Right renal pelvis (tissue), 4 donors: ENCODE measurements at places on chromosomes 7 and 10. TPM values are rescaled to one million over a fixed set of nuclear protein-coding genes. Genes with fewer than 3 reads are reported as not detected.

DNA sequence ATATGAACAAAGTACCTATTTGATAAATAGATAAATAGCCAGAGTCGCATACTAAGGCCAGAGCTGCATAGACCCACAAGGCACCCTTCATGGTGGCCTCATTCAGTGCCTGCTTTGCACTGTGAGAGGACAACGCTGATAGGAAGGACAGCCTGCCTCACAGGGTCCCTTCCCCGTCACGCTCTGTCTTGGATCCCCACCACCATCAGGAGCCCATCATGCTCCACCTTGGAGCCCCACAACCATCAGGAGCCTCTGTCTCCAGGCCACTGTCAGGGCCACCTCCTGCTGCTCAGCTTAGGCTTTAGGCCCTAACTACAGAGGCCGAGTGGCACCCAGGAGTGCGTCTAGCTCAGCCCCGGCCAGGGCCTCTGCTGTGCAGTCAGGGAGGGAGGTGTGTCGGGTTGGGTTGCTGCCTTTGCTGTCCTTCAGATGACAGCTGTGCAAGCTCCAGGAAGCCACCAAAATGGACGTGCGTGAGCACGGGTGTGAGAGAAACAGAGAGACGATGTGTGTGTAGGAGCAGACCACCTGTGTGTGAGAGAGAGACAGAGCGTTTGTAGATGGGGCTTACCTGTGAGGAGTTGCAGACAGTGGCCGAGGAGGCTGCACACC is 516.9 kb downstream of the GLRX3 start:
- DNase-seq = no peak

The GARS1 gene
- 86.5 TPM for polyA plus RNA-seq

The HEPACAM2 gene
- polyA plus RNA-seq = 6.5 TPM

GRCh38 chr10:125928928-125929585 is 32.7 kb downstream of the FANK1 start:
- DNase-seq = no peak

The ZNF33A gene
- polyA plus RNA-seq = 51.8 TPM

DNA sequence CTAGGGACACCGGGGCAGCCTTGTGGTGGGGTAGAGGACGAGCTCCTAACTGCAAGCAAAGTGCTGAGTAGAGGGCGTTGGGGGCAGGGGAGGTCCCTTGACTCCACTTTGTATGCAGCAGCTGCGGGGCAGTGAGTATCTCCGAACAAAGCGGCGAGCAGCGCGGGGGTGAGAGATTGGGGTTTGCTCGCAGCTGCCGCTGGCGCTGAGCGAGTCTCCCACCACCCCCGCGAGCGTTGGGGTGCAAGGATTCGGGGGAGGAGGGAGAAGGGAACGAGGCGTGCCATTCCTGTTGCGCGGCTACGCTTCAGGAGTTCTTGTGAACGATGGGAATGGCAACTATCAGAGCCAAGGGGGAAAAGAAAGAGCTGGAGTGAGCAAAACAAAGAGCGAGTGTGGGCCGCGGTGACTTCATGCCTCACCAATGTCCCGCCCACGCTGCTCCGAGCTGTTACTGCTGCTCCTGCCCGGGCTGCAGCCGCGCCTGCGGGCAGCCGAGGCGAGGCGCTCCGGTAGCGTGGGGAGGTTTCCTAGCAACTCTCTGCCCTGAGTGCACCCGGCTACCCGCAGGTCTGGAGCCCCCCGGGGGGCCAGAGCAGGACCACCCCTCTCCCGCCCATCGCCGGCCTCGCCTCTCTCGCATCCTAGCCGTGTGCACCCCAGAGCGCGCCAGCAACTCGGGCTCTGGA is at the start of gene ITGB8:
ITGB8 (plus strand) TSS at position 662 of the 689 bp plus-strand sequence. CDS start 907 bp downstream, outside the sequence.
- DNase-seq = peak; percentile 74

GRCh38 chr10:43688348-43688892 is 39.7 kb upstream of the ZNF32 start:
- no peak for DNase-seq

GRCh38 chr7:207418-208129 is 15.2 kb downstream of the FAM20C start:
- no peak for DNase-seq

DNA sequence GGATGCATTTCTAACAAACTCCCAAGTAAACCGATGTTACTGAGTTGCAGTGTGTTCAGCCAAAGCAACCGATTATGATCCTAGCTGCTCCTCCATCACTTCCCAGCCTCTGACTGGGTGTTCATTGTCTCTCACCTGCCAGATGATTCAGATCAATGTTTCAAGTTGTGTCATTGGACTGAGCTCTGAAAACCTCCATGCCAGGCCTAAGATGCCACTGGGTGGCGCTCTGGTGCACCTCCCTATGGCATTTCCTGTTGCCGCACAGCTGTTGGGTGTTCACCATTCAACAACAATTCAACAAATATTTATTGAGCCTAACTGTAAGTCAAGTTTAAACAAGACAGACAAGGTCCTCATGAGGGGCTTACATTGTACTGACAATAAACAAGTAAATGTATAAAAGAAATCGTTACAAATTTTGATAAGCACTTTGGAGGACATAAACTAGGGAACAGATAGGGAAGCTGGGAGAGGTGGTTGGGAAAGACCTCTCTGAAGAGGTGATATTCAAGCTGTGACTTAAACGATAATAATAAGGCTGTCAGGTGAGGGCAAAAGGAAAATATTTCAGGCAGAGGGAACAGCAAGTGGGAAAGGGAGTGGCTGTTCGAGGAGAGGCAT is 22.8 kb downstream of the RGR start:
- no peak for DNase-seq

The SLC26A4 gene
- 3.5 TPM for polyA plus RNA-seq

The NUTM2E gene
- 0.30 TPM for polyA plus RNA-seq

GRCh38 chr10:17003151-17003550 is 126.5 kb downstream of the CUBN start:
- no peak for DNase-seq

The PNLIP gene
- polyA plus RNA-seq = not detected

The CFAP69 gene
- polyA plus RNA-seq = 19.4 TPM

GRCh38 chr7:99312316-99313203 is 13.1 kb upstream of the ARPC1A start:
- no peak for DNase-seq

GRCh38 chr10:92995509-92995908 is 65.1 kb upstream of the CYP26C1 start:
- DNase-seq = no peak

DNA sequence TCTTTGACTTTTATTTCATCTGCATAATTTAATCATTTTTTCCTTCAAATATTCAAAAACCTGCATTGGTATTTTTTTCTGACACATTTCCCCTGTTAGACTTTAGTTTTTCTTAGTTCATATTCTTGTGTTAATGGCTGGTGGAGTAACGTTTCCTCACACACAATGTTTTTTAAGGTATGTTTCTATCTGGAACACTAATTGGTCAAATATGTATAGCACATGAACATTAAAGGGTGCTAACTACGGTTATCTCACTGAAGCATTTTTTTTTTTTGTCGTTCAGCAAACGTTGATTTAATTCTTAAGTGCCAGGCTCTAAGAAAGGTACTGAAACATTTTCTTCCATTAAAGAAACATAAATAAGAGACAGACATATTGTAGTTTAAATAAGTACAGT is 87.7 kb downstream of the PTPRZ1 start:
- DNase-seq = no peak

The VSTM2A gene
- polyA plus RNA-seq = 2.7 TPM

DNA sequence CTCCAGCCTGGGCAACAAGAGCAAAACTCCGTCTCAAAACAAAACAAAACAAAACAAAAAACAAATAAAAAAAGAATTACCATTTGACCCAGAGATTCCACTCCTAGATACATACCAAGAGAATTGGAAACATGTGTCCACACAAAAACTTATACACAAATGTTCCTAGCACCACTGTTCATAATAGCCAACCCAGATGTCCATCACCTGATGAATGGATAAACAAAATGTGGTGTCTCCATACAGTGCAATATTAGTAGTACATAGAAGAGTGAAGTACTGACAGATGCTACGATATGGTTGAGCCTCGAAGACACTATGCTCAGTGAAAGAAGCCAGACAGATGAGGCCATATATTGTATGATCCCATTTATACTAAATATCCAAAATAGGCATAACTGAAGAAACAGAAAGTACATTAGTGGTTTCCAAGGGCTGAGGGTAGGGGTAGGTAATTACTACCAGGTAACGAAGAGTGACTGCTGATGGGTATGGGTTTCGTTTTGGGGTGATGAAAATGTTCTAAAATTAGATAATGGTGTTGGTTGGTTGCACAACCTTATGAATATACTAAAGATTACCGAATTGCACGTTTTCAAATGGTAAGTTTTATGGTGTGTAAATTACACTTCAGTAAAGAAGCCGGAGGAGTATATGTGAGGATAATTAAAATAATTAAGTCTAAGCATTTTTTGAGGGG is 20.0 kb downstream of the MYO1G start:
- DNase-seq = no peak

DNA sequence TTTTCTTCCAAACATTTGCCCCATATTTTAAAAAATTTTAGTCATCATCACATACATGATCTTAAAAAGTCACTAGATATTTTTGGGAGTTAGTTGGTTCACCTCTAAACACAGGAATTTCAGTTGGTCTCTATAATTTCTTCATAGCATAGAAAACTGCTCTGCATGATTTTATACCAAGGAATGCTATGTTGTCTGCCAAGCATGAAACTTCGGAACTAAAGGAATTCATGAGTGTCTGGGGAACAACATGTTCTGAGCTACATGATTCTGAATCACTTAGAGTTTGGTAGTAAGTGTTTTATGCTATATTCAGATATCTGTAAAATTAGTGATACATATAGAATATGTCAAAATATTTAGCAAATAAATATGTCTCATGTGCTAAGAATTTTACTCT is 957.8 kb downstream of the GATA3 start:
- no peak for DNase-seq
